Activated naive CD4-positive, alpha-beta T cell (primary cell): ENCODE measurements at places on chromosomes 6 and 20.

DNA sequence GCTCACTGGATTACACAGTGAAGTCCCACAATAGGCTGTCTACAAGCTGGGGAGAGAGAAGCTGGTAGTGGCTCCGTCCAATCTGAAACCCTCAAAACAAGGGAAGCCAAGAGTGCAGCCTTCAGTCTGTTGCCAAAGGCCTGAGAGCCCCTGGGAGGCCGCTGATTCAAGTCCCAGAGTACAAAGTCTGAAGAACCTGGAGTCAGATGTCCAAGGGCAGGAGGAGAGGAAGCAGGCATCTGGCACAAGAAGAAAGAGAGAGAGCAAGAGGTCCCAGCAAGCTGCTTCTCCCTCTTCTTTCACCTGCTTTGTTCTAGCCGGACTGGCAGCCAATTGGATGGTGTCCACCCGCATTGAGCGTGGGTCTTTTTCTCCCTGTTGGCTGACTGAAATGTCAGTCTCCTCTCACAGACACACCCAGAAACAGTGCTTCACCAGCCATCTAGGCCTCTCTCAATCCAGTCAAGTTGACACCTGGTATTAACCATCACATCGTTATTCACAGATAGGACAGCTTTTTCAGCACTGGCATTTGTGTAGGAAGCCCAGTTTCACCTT is 51.2 kb downstream of the CRYBG1 start:
- DNase-seq = no peak

- no peak for DNase-seq
Measured at GRCh38 chr6:17957498-17957897, 29.9 kb downstream of the KIF13A start.

- no peak for DNase-seq
Measured at GRCh38 chr6:11553824-11554223, 16.3 kb downstream of the TMEM170B start.

DNA sequence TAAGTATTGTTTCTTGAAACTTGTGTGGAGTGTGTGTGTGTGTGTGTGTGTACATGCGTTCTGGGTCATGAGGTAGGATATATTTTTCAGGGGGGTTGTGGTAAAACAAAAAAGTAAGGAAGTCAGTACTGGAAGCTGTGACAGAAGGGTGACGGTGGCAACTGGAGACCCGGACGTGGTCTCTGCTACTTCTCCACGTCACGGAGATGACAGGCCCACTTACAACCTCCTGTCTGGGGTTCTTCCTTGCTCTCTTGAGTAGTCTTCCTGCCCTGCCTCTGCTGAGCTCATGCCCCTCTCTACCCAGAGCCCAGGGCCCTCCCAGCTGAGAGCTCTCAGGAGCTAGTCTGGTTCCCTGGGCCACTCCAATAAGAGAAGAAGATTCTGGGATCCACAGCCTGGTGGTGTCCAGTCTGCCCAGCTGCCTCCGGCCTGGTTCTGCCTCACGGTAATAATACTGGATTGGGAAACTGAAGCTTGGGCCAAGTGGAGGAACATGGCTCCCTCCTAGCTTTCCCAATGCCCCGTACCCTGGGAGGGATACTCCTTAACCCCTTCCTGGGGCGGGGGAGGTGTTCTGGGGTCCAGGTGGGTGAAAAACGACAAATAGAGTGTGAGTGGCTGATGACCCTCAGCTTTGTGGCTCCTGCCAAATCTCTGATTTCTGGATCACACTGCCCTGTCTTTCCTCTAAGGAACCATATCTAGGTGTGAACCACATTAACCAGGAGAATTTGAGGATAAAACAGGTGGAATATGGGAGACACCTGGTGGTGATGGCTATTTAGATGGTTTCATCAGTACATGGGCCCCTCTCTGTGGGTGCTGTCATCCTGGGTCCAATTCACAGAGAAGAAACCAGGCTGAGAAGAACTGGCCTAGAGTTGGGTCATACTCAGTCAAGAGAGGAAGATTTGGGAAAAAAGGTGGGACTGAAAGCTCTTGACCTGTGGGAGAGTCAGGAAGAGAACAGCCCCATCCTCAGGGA is 27.2 kb downstream of the VEGFA start:
- DNase-seq = no peak

- no peak for DNase-seq
Measured at GRCh38 chr20:30985386-30985785, 272.1 kb upstream of the DEFB115 start.

DNA sequence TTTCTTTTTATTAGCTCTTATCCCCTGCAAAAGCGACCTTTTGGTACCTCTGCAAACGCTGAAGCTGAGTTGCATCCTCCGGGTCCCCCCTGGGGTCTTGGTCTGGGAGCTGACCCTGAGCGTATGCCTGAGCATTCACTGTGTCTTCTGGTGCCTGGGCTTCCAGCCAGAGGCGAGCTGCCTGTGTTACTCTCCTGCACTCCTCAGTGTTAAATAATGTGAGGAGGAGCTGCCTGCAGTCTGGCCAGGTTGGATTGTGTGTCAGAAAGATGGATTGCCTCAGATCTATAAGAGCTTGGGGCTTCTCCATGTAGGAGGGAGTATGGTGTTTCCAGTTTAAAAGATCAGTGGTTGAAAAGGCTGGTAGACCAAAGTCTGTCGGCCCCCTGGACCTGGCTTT is 8.7 kb upstream of the GMPR start:
- no peak for DNase-seq

DNA sequence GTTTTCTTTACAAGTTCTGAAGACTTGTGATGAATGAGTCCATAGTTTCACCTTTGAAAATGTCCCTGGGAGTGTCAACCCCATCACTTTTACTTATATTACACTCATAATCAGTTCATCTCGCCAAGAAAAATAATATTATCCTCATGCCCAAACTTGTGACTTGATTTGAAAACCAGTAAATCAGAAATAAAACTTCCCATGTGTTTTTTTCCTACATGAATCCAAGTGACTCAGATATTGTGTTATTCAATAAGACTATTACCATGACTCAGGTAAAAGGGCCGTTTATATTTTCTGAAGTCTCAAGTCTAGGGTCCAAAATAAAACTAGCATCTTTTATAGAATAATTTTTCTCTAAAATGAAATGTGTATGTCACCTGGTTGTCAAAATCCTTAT is 15.8 kb upstream of the CYP24A1 start:
- no peak for DNase-seq

- no peak for DNase-seq
Measured at GRCh38 chr20:46021361-46022359, 7.4 kb upstream of the SLC12A5 start.

DNA sequence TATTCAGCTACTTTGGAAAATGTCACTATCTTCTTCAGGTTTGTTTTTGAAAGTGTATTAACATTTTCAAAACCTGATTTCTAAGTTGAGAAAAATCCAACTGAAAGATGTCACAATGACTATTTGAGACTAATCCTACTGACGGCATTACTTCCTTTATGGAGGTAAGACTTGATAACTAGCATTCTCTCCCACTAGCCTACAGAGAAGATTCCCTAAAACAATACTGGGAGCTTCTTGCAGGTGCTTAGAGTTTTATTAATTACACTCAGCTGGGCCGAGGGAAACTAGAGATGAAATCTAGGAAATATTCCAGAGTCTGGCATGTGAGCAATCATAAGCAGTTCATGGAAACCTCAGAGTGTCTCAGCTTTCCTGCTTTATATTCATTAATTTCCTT is 114.0 kb downstream of the LCA5 start:
- no peak for DNase-seq

- DNase-seq = peak; percentile 64
Measured at GRCh38 chr6:41941280-41942066, at the start of gene CCND3. CCND3 (minus strand) TSS chr6:41941808; CDS start chr6:41941649, 159 bp downstream.

- no peak for DNase-seq
Measured at GRCh38 chr6:28664870-28665396, 139.3 kb downstream of the GPX5 start.

GRCh38 chr6:167045828-167046580 is 46.8 kb downstream of the CEP43 start:
- no peak for DNase-seq

DNA sequence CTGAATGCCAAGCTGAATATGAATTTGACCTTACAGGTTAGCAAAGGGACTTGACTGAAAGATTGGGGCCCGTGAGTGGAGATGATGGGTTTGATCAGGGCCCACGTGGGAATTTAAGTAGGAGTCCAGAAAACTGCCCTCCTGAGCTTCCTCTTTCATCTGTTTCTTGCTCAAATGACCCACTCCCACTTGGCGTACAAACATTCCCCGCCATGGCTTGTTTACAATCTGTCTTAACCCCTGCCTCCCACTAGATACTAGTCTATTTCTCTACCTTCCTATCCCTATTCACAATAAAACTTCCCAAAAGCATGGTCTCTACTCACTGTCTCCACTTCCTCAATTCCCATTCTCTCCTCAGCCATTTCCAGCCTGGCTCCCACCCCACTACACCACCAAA is 9.4 kb downstream of the MMP9 start:
- no peak for DNase-seq

- no peak for DNase-seq
Measured at GRCh38 chr6:31081872-31082271, 30.5 kb downstream of the C6orf15 start.

- DNase-seq = no peak
Measured at GRCh38 chr20:44610313-44610962, 28.1 kb downstream of the PKIG start.

DNA sequence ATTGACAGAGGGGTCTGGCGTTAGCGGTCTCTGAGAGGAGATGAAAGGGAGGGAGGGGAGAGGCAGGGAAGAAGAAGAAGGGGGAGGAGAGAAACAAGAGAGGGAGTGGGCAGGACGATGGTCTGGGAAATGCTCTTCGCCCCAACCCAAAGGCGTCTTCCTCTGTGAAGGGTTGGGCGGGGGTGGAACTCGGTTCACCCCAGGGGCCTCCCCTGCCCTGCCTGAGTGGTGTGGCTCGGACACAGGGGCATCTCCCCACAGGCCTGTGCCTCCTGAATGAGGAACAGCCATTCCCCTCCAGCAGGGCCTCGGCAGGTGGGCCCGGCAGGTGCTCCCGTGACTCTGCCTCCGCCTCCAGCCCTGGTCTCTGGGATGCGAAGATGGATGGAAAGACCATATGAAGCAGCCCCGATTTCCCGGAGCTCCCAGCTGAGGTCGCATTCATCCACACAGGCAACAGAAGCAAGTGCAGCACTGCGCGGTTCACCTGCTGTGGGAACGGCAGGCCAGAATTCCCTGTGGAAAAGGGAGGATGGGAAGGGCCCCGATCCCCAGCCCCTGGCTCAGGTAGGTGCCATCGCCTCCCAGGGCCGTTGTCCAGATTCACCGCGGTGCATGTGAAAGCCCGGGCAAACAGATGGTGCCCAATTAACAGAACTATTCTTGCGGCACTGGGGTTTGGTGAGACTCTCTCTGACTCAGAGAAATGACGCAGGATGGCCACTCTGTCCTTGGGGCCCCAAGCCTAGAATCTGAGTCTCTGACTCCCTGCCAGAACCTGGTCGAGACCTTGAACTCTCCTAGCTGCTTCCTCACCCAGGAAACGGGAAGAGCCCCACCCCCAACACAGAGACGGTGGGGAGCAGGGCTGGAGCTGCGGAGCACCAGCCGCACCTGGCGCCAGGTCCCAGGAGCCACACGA is 29.4 kb upstream of the RPS6KA2 start:
- DNase-seq = no peak

- no peak for DNase-seq
Measured at GRCh38 chr6:81298751-81299150, 453.7 kb downstream of the TENT5A start.

DNA sequence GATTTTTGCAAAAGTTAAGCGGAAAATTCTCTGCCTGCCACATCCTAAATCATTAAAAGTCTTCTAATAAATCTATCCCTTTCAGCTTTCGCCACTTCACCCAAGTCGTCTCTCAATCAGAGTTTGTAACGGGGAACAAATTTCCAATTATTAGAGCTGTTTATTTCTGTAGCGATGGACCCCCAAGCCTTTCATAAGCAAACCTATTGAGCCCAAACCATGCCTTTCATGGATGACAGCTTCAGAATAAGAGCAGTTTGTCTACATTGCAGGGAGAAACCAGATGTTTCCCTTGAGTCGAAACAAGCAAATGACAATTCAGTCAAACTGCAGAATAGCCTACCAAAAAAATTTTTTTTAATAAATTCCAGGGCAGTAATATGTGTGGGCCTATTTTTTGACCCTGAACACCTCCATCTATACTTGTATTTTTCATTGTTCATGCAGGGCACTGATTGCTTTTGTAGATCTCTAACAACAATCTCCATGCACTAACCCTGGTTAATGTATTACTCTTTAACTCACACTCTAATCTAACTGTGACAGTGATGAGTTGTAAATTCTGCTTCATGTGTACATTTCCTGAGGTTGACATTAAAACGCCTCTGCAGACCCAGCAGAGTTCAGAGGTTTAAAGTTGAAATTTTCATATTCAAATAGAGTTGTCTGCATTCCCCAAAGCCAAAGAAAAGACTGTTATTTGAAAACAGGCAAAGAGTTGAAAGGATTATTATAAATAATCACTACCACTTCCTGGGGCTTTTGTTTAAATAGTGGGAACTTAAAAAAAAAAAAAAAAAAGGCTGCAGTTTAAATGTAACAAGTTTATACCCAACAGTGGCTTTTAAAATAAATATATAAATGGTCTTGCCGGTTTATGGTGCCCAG is 64.5 kb downstream of the ATP9A start:
- DNase-seq = no peak

DNA sequence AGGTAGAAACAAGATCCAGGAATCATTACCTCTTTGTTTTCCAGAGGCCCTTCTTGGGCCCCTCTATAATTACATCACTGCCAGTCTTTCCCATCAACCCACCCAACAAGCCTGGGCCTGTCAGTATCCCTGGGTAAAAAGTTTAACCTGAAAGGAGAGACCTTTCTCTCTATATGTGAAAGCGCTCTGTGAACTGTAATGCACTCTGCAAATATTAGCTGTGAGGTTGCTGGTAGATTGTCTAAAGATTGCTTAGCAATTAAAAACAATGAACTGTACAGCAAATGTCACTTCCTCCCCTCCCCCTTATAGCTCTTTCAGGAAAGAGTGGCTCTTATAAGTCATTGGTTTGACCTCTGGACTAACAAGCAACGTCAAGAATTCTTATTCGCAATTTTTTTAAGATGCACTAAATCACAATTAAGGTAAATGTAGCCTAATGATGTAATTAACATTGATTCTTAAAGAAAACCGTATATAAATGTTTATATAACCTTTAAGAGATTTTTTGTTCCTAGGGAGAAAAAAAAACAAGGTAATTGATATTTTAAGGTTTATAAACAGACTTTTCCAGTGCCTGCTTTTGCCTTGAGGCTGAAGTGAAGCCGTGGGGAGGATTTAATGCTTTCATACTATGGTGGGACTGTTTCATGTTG is 18.4 kb downstream of the ECT2L start:
- DNase-seq = no peak
